Mammary epithelial cell (primary cell): ENCODE measurements at places on chromosomes 11 and 22. TPM values are rescaled to one million over a fixed set of nuclear protein-coding genes. Genes with fewer than 3 reads are reported as not detected.

Gene CSF2RB
- not detected for total RNA-seq

Gene RAPSN
- total RNA-seq, result 0.32 and 0.99 TPM in 2 replicates

Gene OR6Q1
- not detected for total RNA-seq

Gene GLYATL2
- total RNA-seq, result 0.37 and 0.96 TPM in 2 replicates

Gene KCNJ4
- total RNA-seq, result not detected in 2 replicates

Gene PRODH
- total RNA-seq, result 4.8 and 6.7 TPM in 2 replicates

Gene PITPNM1
- 28.8 TPM for total RNA-seq

Gene POU2F3
- total RNA-seq, result 0.17 TPM

Gene HTR3B
- not detected in 2 replicates for total RNA-seq

- no peak for DNase-seq
Observed at GRCh38 chr11:102320679-102321078, 3.4 kb downstream of the BIRC3 start.

DNA sequence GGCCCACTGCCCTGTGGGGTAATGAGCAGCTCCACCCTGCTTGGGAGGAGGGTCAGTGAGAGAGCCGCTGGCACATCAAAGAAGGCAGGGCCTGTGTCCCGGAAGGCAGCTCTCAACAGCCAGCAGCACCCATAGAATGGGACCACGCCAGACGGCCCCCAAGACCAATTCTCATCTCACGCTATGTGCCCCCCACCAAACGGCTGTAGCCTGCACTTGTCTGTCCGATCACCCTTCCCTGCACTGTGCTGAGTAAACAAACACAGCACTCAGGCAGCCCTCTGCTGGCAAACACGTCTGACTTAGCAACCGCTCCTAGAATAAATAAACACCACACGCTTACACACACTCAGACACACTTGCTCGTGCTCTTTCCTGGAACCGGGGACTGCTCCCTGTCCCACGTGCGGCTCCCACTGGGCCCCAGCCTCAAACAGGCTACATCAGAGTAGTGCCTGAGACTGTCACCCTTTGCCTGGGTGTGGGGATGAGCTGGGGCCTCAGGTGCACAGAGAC, 53.2 kb upstream of the CDON start:
- no peak for DNase-seq

DNA sequence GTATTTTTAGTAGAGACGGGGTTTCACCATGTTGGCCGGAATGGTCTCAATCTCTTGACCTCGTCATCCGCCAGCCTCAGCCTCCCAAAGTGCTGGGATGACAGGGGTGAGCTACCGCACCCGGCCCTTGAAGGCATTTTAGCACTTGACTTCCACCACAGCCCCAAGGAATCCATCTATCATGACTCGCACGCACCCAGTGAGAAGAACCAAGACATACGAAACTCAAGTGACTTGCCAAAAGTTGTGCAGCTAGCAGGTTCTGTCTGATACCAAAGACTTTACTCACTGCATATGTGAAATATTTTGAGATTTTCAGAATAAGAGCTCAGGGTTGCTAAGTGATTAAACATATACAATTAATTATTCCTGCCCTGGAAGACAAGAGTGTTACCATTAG, 21.0 kb downstream of the FLI1 start:
- peak; percentile 81 for DNase-seq

- no peak for DNase-seq
Observed at GRCh38 chr22:37931893-37932389, 21.5 kb downstream of the C22orf23 start.

DNA sequence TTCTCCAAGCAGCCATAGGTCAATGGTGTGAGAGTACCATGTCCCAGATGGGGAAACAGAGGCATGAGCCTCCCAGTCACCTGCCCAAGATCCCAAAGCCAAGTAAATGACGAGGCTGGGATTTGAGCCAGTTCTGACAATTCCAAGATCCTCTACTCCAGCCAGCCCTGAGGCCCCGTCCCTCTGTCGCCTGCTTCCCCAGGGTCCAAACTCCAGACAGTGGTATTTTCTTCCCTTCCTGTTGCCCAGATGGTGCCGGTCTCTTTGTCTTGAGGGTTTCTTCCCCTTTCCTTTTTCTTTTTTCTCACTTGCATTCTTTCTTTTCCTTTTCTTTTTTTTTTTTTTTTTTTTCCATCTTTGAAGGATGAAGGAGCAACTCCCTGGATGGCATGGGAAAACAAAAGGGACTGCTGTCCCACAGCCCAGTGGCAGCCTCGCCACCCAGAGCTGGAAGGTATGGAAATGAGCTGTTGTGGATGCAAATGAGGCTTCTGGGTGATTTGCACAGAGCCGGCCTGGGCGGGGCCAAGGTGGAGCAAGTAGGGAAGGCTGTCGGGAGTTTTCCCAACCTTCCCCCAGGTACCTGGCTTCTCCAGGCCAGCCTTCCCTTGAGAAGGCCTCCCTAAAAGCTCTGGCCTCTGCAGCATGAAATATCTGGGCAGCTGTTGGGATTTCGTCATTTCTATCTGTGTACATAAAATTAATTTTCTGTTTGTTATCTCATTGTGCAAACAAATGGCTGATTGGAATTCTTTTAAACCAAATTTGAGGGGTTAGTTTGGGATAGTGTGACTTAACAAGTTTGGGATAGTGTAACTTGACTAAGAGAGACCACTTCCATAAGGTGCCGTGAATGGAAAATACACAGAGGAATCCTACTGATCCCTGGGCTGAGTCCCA, 146.8 kb downstream of the MN1 start:
- no peak for DNase-seq

GRCh38 chr22:40792451-40792850, 26.7 kb downstream of the SLC25A17 start:
- DNase-seq, result no peak

DNA sequence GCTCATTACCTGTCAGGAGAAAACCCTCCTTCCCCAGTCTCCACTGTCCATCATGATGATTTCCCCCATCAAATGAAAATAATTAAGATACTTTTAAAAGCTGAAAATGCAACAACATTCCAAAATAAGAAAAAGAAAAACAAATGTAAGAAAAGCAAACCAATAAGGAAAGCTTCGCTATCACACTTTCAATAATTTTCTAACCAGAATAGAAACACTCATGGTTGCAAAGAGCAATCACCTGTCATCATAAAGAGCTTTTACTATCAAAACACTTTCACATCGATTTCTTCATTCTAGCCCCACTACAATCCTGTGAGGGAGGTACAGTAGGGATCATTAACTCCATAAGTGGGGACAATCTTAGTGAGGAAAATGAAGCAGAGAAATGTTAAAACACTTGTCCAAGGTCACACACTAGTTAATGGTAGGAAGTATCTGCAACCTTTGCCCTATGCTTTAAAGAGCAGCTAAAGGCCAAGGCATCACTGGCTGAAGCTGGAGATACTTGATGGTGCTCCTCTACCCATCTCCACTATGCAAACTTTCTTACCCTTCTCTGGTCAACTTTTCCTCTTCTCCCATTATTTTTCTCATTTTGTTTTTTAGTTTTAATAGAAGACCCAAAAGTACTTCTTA, 2.6 kb downstream of the RBM4B start:
- DNase-seq, result no peak

GRCh38 chr11:118320515-118320914, 16.0 kb downstream of the CD3E start:
- DNase-seq, result no peak

GRCh38 chr11:831118-831864, 1.5 kb upstream of the CD151 start:
- no peak for DNase-seq

- DNase-seq, result peak; percentile 22
Observed at GRCh38 chr22:49855251-49855911, 1.7 kb downstream of the ZBED4 start.

DNA sequence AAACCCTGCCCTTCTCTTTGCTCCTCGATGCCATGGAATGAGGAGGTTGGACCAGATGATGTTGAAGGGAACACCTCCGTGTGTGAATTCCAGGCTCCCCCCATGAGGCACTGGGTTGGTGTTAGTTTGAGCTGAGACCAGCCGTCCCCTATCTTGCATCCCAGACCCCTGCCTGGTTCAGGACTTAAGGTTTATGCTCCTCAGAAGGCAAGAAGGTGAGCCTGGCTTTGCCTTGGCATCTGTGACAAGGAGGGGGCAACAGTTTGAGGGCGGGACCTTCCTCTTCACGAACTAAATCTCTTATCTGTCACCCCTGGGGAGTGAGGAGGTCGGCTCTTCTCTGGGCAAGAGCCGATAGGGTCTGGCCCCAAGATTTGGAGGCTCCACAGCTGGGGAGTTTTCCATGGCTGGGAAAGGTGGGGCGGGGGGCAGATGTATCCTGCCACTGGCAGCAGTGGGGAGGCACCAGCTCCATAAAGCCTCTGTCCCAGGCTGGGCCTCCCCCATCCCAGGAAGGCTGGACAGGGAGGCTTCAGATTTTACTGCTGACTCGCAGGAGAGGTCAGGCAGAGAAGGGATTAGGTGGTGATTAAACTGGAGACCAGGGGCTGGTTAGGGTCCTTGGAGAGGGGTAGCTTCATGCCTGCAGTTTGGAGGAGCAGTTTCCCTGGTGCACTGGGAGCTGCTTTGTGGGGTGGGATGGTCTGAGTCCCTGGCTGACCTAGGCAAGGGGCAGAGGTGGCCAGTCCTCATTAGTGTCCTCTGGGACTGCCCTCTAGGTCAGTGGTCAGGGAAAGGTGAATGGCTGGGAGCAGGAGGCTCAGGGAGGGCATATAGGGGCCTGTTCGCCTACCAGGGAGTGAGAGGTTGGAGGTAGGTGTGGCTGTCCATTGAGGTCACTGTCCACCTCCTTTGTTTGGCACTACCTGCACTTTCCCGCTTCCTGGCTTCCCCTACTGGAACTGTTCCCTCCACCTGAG, 1.1 kb downstream of the SEC14L2 start:
- no peak for DNase-seq

GRCh38 chr11:122723576-122723975, 68.1 kb downstream of the UBASH3B start:
- no peak for DNase-seq

DNA sequence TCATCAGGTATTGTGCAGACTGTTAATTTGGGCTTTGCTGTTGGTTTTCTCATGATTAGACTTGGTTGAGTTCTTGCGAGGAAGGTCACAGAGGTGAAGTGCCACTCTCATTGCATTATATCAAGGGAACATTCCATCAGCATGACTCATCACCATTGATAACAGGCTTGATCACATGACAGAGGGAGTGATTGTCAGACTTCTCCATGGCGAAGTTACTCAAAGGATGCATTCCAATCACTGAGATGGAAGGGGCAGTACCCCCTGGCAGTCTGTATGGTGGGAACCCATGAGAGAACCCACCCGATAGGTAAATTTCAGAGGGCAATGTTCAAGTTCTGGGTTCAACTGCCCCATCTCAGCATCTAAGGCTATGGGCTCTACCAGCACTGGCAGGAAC, 19.4 kb upstream of the P2RY2 start:
- DNase-seq, result no peak

DNA sequence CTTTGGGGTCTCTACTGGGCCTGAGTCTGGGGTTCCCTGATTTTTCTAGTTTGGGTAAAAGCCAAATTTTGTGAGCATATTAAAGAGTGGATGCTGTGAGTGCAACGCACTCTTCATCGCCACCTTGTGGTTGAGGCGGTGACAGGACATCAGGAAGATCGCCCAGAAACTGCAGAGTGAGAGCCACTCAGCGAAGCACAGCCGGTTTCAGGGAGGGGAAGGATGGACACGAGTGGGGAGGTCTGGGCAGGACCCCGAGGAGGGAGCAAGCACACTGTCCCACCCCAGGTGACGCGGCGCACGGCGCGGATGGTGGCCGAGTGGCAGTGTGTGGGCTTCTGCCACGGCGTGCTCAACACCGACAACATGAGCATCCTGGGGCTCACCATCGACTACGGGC, 9.1 kb downstream of the SELENOO start:
- peak; percentile 37 for DNase-seq

DNA sequence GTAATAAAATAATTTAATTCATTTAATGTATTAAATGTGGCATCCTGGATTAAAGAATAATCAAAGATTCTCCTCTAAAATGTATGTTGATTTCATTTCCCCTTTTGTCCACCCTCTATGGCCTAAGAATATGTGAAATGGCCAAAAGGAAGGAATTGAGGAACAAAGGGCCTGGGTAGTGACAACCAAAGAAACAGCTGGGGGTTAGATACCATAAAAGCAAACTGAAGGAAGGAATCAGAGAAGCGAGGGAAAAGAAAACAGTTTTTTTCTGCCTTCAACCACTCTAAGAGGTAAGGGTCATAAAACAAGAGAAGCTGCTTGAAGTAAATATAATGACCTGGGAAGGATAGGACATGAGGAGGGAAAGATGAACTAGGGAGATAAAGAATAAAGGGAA, 139.3 kb downstream of the FAM76B start:
- DNase-seq, result no peak

GRCh38 chr11:73388265-73389133, 12.3 kb downstream of the RELT start:
- no peak for DNase-seq

GRCh38 chr22:42970029-42970428, 44.9 kb downstream of the PACSIN2 start:
- DNase-seq, result peak; percentile 88

DNA sequence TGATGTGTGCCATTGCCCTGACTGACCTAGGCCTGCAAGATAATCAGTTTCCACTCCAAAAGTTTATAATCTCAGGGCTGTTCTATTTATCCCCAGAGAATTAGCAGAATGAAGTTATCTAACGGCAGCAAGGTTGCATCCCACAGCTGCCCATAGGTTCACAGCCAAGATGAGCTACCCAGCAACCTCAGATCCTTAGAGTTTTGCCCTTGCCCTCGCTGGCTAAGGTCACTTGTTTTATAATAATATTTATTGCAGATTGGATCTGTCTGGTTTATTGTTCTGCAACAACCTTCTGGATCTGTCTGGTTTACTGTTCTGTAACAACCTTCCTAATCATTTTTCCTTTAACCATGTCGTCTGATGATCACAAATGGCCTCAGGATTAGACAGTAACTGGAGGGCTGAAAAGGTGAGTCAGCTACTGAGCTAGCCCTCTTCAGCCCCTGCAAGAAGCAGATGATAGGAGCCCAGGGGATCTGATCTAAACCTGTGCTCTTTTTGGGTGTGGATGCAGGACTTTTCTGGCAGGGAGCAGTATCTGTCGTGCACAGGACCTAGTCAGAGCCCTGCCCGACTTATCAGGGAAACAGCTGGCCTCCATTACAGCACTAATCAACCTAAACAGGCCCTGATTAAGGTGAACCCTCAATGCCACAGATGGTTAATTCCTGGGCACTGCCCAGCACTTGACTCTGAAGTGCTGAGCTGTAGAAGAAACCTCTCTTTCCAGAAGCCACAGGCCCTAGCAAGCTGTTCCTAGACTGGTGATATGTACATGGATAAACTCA, 642.9 kb upstream of the KIRREL3 start:
- no peak for DNase-seq

GRCh38 chr22:36546092-36546804, 17.3 kb upstream of the EIF3D start:
- DNase-seq, result no peak

- DNase-seq, result no peak
Observed at GRCh38 chr22:46040471-46041465, 63.8 kb upstream of the WNT7B start.

GRCh38 chr22:22728382-22728781, 84.0 kb downstream of the GGTLC2 start:
- DNase-seq, result peak; percentile 51

- DNase-seq, result peak; percentile 32
Observed at GRCh38 chr22:25064894-25065560, 112.5 kb downstream of the KIAA1671 start.

GRCh38 chr11:73889019-73889418, 12.2 kb downstream of the PAAF1 start:
- DNase-seq, result peak; percentile 81

GRCh38 chr11:68374531-68374930, 62.1 kb downstream of the LRP5 start:
- DNase-seq, result no peak
